ENCODE measurements at places on chromosomes 2 and 18. TPM values are rescaled to one million over a fixed set of nuclear protein-coding genes. Genes with fewer than 3 reads are reported as not detected.

DNA sequence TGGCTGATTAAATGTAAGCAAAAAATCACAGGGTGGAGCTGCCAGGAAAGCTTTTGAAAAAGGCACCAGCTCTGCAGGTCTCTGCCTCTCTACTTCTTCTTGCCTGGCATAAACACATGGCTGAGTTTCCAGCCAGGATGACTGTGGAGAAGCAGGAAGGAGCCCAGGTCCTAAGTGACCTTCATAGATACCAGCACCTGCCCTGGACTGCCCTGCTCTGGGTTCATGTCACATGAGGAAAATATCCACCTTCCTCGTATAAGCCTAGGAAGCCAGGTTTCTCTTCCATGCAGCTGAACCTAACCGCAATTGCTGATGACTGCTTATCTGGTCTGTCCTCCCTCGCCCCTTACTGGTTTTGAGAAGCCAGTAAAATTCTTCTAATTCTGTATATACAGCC is 47.8 kb upstream of the CREB1 start:
- no peak overlapping the region for H3K4me3 ChIP-seq
- no peak for DNase-seq
- H3K36me3 ChIP-seq: no peaks in the 10 kb centered on the region
- H3K27ac ChIP-seq: no peak overlapping the region
- H3K27me3 ChIP-seq: no peaks in the 10 kb centered on the region

GRCh38 chr2:66535574-66536289 is 100.8 kb downstream of the MEIS1 start:
- H3K4me3 ChIP-seq: no peak overlapping the region
- no peaks in the 10 kb centered on the region for H3K27me3 ChIP-seq
- H3K27ac ChIP-seq: no peak overlapping the region
- no peak for DNase-seq
- H3K4me1 ChIP-seq: no peaks in the 10 kb centered on the region

DNA sequence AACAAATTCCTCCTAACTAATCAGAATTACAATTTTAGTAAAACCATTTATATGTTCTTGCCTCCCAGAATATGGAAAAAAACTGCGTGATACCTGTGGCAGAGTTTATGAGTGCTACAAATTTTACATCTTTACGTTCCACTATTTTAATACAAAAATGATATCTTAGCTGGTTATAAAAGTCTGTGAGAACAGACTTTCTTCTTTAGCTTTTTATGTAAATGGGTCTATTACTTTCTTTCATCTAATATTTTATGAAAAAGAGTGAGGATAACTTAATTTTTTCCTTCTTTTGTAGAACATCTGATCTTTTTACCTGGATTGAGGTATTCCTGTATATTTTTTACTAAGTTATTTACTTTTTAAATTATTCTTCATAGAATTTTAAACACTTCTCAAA is 22.1 kb upstream of the REG3A start:
- H3K27me3 ChIP-seq: no peaks in the 10 kb centered on the region
- H3K4me3 ChIP-seq: no peak overlapping the region
- no peak overlapping the region for H3K27ac ChIP-seq
- no peaks in the 10 kb centered on the region for H3K36me3 ChIP-seq

DNA sequence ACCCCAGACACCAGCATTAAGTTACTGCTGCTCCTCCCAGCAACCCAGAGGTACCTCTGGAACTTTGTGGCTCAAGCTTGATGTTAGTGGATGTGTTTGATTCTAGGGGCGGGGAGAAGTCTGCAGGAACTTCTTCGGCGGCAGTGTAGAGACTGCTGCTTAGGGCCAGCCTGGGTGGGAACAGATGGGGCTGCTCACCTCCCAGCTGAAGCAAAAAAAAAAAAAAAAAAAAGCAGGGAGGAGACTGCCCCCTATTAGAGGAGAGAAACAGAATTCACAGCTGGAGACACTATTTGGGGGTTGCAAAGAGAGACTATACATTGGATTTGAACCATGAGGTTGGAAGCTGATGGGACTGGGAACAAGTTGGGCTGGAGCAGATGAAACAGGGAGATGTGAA is 28.6 kb upstream of the FAM136A start:
- H3K27me3 ChIP-seq: no peaks in the 10 kb centered on the region
- H3K4me3 ChIP-seq: no peak overlapping the region
- H3K27ac ChIP-seq: no peak overlapping the region
- H3K36me3 ChIP-seq: no peaks in the 10 kb centered on the region
- H3K4me1 ChIP-seq: no peaks in the 10 kb centered on the region

GRCh38 chr2:24920098-24920808 is at the start of gene ADCY3:
Gene ADCY3 (minus strand): TSS chr2:24920237. CDS start chr2:24918987, 1,250 bp downstream.
- H3K4me3 ChIP-seq: peak within 1 kb of the TSS; percentile 60
- peaks cover 8% of the 10 kb centered on the region for H3K36me3 ChIP-seq
- H3K27ac ChIP-seq: peak within 1 kb of the TSS; percentile 40
- H3K4me1 ChIP-seq: peaks cover 37% of the 10 kb centered on the region
- no peaks in the 10 kb centered on the region for H3K27me3 ChIP-seq
- DNase-seq: peak; percentile 27

DNA sequence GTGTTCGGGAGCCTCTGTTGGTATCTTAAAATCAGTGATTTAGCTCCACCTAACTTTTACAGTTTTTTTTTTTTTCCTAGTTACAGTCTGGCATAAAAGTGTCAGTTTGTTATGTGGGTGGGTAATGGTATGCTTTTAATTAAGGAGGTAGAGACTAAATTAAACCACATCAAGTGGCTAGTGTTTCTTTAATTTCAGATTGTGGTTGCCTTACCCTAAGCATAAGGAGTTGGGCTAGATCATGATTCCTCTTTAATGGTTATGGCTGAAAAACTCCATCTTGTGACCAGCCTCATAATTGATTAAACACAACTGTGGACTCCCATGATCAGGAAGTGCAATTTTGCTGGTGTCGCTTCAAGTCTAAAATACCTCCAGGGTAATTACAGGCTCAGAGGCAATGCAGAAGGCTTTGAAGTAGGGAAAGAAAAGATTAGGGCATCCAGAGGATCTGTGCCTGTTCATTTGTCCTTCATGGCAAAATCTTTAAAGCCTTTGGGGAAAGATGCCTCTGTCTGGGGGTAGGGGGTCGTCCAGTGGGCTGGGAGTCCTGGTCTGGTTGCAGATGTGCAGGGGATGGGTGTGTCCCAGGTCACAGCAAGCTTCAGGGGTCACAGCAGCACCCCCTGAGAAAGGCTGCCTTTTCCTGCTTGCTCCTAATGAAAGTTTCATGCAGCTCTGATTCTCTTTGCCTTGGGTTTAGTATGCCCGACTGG is 579.2 kb downstream of the BCL11A start:
- no peak for DNase-seq
- H3K27ac ChIP-seq: no peak overlapping the region
- no peak overlapping the region for H3K4me3 ChIP-seq
- H3K4me1 ChIP-seq: no peaks in the 10 kb centered on the region
- no peaks in the 10 kb centered on the region for H3K27me3 ChIP-seq

GRCh38 chr18:78627551-78628346 is 351.9 kb upstream of the SALL3 start:
- no peaks in the 10 kb centered on the region for H3K4me1 ChIP-seq
- H3K27me3 ChIP-seq: peaks cover 3% of the 10 kb centered on the region
- no peak for DNase-seq
- H3K4me3 ChIP-seq: no peak overlapping the region

Gene RAB6C
- not detected for total RNA-seq

Gene CDH2
- total RNA-seq: not detected

Data from CD4-positive, alpha-beta T cell (primary cell).